Activated naive CD4-positive, alpha-beta T cell (primary cell): ENCODE measurements at places on chromosomes 11 and 22.

DNA sequence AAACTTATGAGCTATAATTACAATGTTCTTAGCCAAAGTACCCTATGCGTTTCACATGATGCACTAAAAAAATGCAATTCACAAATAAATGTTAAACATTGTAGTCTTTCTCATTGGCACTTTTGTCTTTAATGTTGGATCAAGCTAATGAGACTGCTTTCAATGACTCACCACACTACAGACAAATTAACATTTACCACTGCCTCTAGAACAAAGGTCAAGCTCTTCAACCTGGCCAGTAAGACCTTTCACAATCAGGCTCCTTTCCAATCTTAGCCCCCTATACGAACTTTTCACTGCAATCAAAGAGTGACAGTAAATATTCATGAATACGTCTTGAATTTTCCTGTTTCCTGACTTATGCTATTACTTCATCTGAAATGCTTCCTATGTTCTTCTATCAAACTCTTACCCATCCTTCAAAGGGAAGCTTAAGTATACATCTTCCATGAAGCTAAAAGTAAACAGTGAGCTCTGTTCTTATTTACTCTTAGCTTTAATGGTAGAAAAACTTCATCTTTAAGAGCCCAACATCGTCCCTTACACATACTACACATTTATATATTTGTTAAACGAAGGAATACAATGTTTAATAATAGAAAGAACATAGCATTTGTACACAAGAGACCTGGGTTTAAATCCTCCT, 326.6 kb upstream of the PITPNB start:
- DNase-seq: no peak

DNA sequence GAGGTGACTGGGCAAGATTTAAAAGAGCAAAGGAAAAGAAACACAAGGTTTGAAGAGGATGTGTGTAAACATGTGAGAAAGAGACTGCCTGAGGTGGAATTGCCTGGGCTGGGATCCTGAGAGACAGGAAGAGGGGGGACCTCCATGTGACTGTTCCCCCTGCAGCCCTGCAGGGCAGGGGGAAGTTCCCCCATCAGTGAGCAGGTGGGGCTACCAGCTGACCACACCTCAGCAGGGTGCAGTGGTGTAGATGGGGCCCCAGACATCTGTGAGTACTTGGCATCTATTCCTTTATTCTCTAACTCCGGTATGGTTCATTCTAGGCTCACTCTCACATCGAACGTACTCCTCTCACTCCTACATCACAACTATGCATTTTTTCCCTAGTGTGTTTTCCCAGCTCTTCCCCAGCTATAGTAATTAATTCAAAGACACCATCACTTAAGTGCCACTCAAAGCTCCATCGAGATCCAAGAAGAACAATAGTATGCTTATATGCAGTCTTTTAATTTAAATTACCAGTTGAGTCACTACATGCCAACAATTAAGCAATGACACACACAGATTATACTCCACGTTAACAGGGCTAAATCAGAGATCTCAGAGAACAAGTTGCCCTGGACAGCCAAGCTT, 42.7 kb downstream of the LGR4 start:
- no peak for DNase-seq

- no peak for DNase-seq
Observed at GRCh38 chr11:59724066-59724465, 10.4 kb upstream of the OR10V1 start.

GRCh38 chr22:18060646-18061620, 16.9 kb upstream of the PEX26 start:
- DNase-seq: no peak

DNA sequence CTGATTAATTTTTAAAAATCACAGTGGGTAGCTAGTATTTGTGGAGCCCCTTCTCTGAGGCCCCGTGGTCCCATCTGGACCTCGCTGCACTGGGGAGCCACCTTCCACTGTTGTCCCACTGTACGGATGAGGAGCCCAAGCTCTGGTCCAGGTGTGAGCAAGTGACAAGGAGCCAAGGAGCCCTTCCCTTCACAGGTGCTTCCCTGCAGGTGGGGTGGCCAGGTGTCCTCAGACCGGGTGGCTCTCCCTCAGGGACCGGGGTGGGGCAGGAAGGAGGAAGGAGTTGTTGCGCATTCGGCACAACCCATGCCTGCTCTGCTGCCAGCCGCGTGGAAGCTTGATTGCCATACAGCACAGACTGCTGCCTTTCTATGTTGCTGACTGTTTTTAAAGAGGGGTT, 10.4 kb upstream of the SEPTIN5 start:
- no peak for DNase-seq

DNA sequence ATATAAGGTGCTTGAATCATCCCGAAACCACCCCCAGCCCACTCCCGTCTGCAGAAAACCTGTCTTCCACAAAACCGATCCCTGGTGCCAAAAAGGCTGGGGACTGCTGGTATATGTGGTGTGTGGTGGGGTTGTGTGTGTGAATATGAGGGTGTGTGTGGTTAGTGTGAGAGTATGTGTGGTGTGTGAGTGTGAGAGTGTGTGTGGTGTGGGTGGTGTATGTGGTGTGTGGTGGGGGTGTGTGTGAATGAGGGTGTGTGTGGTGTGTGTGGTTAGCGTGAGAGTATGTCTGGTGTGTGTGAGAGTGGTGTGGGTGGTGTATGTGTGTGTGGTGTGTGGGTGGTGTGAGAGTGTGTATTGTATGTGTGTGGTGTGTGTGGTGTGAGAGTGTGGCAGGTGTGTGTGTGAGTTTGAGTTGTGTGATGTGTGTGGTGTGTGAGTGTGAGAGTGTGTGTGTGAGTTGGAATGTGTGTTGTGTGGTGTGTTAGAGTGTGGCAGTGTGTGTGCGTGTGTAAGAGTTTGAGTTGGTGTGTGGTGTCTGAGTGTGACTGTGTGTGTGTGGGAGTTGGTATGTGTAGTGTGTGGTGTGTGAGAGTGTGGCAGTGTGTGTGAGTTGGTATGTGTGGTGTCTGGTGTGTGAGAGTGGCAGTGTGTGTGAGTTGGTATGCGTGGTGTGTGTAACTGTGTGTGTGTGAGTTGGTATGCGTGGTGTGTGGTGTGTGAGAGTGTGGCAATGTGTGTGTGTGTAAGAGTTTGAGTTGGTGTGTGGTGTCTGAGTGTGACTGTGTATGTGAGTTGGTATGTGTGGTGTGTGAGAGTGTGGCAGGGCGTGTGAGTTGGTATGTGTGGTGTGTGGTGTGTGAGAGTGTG, 6.5 kb downstream of the UPK3A start:
- no peak for DNase-seq

- no peak for DNase-seq
Observed at GRCh38 chr22:44755956-44756361, 3.6 kb downstream of the ARHGAP8 start.

GRCh38 chr11:19953909-19954308, 206.4 kb downstream of the DBX1 start:
- no peak for DNase-seq

DNA sequence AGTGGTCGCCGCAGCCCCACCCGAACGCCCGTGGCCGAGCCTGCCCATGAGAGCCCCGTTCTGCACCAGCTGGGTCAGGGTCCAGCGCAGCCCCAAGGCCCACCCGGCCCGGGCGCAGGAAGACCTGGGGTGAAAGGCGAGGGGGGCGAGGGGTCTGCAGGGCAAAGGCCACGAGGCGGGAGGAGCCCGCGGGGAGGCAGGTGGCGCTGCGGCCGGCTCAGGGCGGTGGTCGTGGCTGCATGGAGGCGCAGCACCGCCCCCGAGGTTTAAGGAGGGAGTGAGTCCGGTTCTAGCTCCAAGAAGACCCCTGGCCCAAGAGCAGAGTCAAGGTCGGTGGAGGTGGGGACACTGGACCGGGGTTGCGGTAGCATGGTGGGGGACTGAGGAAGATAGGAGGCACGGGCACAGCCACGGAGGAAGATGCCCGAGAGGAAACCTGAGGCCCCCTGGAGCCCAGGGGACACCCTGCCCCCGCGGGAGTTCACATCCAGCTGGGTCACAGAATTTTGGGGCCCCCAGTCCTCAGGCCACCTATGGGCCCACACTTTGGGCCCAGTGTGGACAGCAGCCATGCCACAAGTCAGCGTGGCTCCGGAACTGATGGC, 514 bp upstream of the HDAC10 start:
- DNase-seq: no peak

GRCh38 chr11:100703801-100704575, 16.9 kb downstream of the ARHGAP42 start:
- no peak for DNase-seq

- DNase-seq: no peak
Observed at GRCh38 chr11:126732981-126733380, 267.6 kb downstream of the KIRREL3 start.

DNA sequence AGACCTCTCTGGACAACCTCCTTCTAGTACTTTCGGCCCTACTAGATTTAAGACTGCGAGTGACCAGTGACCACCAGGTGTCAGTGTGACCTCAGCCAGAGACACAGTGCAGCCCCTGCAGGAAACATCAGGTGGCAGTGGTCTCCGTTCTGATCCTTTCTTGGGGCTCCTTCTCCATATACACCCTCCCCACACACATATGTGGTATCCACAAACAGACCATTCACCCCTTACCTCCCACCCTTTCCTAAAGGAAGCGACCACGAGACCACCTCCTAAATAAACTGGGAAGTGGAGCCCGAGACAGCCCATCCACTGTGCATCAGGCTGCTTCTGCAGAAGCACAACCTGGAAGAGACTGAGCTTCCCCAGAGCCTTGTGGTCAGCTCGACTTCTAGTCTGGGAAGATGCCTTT, 38.5 kb upstream of the CYP2D6 start:
- peak; percentile 12 for DNase-seq

DNA sequence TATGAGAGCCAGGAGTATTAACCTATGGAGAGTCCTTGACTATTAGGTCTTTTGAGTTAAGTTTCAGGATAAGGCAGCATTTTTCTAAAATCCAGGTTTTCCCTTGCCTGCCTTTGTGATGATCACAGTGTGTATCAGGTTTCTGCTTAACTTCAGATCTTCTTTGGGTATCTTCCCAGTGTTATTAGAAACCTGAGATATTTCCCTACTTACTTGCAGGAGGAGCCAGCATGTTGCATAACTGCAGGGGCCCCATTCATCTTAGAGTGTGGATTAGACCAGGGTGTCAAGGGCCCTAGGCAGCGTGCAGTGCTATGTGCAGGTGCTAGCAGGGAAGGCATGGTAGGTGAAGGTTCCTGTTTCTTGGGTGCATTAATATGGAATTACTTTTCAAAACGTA, 69.5 kb downstream of the ZNRF3 start:
- DNase-seq: no peak

DNA sequence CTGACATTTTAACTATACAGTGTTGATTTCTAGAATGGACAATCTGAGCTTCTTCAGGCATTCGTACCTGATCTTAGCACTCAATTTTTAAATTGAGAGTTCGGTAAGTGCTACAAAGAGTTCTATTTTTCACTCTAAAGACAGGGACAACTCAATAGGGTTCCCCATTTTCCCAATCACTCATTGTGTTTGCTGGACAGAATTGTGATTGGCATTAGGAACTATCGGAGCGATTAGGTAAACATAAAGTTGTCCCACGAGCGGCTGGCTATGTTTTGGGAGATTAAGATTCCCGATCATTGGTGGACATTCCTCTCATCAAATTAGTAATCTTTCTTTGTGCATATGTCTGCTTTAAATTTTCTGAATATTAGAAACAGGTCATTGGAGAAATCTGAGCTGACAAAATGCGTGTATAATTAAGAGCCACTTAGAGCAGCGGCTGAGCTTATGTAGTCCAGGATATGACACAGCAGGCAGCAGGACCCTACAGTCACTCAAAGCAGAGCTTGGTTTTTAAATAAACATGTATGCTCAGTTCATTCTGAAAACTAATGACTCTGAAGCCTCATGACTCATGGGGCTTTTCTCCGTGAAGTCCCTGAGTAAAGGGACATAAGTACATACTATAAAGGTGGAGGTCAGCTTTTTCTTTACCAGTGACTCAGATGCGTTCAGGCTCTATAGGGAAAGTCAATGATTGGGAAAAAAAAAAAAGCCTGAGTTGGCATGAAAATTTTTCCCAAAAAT, 109.4 kb downstream of the GRIA4 start:
- no peak for DNase-seq

DNA sequence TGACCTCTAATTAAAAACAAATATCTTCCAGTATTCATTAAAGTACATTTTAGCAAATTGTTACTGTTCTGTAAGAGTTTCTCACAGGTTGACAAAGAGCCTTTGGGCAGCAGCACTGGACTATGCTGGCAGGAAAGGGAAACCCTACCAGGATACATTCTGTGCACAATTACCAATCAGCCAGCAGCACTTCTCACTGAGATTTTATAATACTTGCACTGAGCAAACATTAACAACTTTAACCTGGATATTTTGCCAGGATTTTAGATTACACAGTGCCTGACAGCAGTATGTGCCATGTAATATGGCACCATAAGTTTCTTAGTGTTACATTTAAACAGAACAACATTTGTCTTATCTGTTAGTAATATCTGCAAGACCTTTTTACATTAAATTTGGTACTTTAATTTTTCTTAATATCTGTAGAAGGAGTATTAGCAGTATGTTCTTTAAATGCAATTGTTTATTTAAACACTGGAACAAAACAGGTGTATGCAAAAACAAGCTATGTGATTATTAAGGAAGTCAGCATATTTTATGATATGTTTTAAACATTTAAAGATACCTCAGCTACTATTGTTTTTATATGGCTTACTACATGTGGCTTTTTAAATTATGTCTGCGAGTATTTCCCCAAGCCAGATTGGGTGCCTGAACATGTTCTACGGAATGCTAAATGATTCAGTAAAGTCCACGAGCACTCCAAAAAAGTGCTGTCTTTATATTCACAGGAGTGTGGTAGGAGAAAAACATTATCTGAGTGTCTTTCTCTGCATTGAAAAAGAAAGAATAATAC, 699.0 kb upstream of the LUZP2 start:
- DNase-seq: no peak

GRCh38 chr11:122764371-122765090, 73.8 kb upstream of the CRTAM start:
- no peak for DNase-seq

- no peak for DNase-seq
Observed at GRCh38 chr11:102600666-102601065, 24.5 kb downstream of the MMP20 start.

- no peak for DNase-seq
Observed at GRCh38 chr11:2802389-2803185, 83.0 kb downstream of the CDKN1C start.

DNA sequence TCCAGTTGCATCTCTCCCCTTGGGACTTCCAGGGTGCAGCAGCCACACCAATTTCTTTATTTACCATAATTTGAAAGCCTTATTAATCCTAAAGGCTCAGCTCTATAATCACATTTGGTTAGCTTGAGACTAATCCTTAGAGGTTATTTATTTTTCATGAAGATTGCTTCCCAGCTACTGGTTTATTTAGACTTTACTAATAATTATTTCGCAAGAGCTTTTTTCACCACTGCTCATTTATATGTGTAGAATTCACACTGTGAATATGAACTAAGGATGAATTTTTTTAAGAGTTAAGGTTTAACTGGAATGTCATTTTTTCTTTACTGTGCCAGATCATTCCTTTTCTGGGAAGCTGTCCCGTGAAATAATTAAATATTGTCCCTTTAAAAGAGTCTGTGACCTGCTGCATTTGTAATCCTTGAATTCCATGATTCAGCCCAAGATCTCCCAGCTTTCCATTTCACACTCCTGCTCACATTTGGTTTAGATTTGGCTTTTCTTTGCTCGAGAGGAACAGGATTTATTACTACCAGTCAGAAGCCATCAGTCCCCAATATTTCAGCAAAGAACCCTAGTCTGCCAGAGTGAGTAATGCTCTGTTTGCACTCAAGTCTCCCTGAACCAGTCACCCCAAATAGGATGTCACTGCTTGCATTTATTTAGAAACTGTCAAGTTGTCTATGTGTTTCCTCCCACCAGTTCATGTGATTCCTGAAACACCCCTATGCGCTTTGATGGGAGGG, 4.4 kb upstream of the CD44 start:
- DNase-seq: no peak
